ENCODE measurements at places on chromosomes 3 and 15.

GRCh38 chr15:43219929-43220928, 589 bp downstream of the EPB42 start:
- DNase-seq = no peak
- no peak overlapping the region for H3K4me3 ChIP-seq

GRCh38 chr3:195253923-195254432, 17.0 kb downstream of the XXYLT1 start:
- H3K27ac ChIP-seq = no peak overlapping the region
- H3K4me3 ChIP-seq = no peak overlapping the region
- H3K27me3 ChIP-seq = no peaks in the 10 kb centered on the region
- no peak for DNase-seq

DNA sequence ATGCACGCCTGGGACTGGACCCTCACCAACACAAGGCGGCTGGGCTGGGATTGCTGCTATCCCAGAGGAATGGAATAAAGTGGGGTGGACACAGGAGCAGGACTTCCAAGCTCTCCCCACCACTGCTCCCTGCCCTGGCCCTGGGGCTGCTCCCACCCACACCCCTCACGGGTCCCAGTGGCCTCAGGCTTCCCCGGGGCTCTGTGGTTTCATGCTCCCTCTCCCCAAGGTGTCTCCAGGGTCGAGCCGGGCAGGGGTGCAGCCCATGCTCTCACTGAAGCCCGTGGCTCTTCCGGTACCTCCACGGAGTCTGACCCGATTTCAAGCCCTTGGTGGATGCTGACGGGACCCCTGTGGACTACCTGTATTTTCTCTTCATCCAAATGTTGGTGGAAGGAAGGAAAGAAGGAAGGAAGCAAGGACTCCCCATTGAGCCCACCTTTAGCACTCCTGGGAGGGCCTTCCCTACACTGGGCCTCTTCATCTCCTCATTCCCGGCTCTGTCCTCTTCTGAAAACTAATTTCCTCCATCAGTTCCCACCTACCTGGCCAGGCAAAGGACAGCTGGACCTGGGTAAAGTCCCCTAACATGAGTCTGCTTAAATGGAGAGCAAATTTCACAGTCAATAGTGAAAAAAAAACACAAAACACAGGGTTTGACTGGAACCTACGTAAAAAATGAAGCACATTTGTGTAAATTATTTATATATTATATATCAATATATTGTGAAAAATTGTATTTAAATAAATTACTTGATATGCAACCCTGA, 44.0 kb upstream of the PCSK6 start:
- no peak overlapping the region for H3K27ac ChIP-seq
- H3K36me3 ChIP-seq = no peaks in the 10 kb centered on the region
- H3K4me1 ChIP-seq = peaks cover 12% of the 10 kb centered on the region

- no peak for DNase-seq
- H3K27ac ChIP-seq = no peak overlapping the region
- peaks cover 32% of the 10 kb centered on the region for H3K4me1 ChIP-seq
Measured at GRCh38 chr15:63373330-63373729, 8.3 kb downstream of the CA12 start.

DNA sequence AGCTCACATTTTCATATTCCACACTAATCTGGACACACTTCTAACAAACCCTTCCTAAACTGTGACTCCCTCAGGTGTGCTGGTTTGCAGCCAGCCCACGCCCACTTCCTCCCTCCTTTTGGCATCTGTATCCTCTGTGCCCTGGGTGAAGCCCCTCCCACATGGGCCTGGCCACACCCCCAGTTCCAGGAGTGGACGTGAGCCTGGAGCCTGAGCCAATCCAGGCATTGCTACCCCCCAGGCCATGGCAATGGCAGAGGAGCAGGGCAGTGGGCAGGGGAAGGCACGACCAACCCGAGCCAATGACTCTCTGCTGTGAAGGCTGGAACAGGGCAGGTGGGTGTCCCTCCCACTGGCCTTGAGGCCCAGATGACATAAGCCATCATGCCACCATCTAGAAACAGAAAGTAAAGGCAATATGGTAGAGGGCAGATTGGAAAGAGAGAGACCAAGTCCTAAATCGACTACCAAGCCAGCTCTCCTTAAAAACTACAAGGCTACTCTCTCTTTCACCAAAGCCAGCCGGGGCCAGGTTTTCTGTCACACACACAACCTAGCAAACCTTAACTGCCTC, 18.6 kb downstream of the FAM174B start:
- H3K4me1 ChIP-seq = peaks cover 1% of the 10 kb centered on the region
- no peak overlapping the region for H3K27ac ChIP-seq
- no peaks in the 10 kb centered on the region for H3K36me3 ChIP-seq
- H3K27me3 ChIP-seq = no peaks in the 10 kb centered on the region
- H3K4me3 ChIP-seq = no peak overlapping the region

- H3K4me3 ChIP-seq = no peak overlapping the region
- no peaks in the 10 kb centered on the region for H3K36me3 ChIP-seq
- no peaks in the 10 kb centered on the region for H3K27me3 ChIP-seq
- no peak for DNase-seq
Measured at GRCh38 chr3:43288850-43289249, 2.5 kb downstream of the SNRK start.

GRCh38 chr3:126855374-126855773, 127.5 kb upstream of the PLXNA1 start:
- H3K27me3 ChIP-seq = no peaks in the 10 kb centered on the region
- peaks cover 31% of the 10 kb centered on the region for H3K4me1 ChIP-seq
- DNase-seq = no peak
- H3K27ac ChIP-seq = no peak overlapping the region
- peaks cover 2% of the 10 kb centered on the region for H3K36me3 ChIP-seq

GRCh38 chr3:186965141-186965879, 35.0 kb downstream of the ST6GAL1 start:
- no peaks in the 10 kb centered on the region for H3K27me3 ChIP-seq
- no peak overlapping the region for H3K4me3 ChIP-seq
- no peak overlapping the region for H3K27ac ChIP-seq
- H3K4me1 ChIP-seq = peaks cover 10% of the 10 kb centered on the region

DNA sequence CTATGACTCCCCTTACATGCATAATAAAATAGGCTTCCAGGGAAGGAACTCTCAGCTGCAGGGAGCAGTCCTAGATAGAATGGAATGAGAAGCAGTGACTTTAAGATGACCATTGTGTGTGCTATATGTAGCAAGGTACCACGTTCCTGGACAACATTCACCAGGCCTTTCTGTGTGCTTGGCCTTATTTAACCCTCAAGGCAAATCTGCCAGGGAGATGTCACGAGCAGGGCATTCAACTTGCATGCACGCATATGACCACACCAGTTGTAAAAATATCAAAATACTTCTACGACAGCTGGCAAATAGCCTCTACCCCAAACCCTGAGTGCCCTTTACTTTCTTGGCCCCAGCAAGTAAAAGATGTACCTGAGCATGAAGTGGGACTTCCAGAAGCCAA, 197.3 kb upstream of the ST8SIA2 start:
- no peak overlapping the region for H3K4me3 ChIP-seq
- no peaks in the 10 kb centered on the region for H3K27me3 ChIP-seq
- H3K27ac ChIP-seq = no peak overlapping the region

DNA sequence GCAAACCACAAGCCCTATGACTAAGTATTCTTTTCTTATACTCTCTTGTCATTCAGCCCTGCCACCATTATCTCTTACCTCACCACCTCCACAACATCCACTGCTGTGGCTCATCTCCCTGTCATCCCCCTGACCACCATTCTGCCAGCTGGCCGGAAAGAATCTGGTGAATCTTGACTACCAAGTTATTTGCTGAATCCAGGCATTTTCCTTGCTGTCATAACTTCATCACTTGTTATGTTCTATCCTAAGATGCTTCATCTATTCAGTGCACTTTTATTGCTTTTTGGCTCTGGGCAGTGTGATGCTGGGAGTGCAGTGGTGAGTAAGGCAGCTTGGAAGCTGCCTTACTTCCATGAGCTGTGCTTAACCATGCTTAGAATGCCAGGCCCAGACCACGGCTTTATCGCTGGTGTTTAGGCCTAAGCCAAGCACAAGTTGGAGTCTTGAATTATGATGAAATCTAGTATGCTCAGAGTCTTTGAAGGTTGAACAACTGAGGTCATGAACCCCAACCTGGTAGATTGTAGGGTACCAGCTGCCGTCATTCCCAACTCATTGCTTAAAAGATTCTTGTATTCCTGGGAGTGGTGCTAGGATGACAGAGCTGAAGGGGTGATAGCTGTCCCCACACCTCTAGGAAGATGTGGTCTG, 27.0 kb upstream of the APH1B start:
- peak overlapping the region; percentile 96 for H3K27ac ChIP-seq
- H3K27me3 ChIP-seq = no peaks in the 10 kb centered on the region
- H3K4me3 ChIP-seq = no peak overlapping the region
- peaks cover 9% of the 10 kb centered on the region for H3K4me1 ChIP-seq

- peaks cover 24% of the 10 kb centered on the region for H3K4me1 ChIP-seq
- peak overlapping the region; percentile 20 for H3K4me3 ChIP-seq
- no peaks in the 10 kb centered on the region for H3K36me3 ChIP-seq
- peak; percentile 71 for DNase-seq
- H3K27ac ChIP-seq = peak overlapping the region; percentile 56
Measured at GRCh38 chr15:98684436-98684835, 36.1 kb downstream of the IGF1R start.

DNA sequence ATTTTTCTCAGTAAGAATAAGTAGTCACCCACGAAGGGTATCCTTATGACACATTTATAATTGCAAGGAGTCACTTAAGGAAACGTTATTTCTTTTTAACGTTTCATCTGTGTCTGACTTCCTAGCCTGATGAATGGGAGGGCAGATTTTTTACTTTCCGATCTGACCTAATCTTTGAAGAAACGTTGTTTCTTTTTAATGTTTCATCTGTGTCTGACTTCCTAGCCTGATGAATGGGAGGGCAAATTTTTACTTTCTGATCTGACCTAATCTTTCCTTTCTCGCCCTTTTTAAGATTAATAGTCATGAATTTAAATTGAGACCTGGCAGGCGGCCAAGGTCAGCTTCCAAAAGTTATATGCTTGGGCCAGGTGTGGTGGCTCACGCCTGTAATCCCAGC, 3.0 kb upstream of the KLHL6 start:
- no peak overlapping the region for H3K27ac ChIP-seq
- no peak overlapping the region for H3K4me3 ChIP-seq
- H3K27me3 ChIP-seq = peaks cover under 1% of the 10 kb centered on the region
- no peak for DNase-seq
- no peaks in the 10 kb centered on the region for H3K36me3 ChIP-seq

- DNase-seq = no peak
- no peaks in the 10 kb centered on the region for H3K4me1 ChIP-seq
- no peak overlapping the region for H3K27ac ChIP-seq
- no peak overlapping the region for H3K4me3 ChIP-seq
- H3K27me3 ChIP-seq = no peaks in the 10 kb centered on the region
- H3K36me3 ChIP-seq = no peaks in the 10 kb centered on the region
Measured at GRCh38 chr3:54014067-54014466, 108.3 kb upstream of the CACNA2D3 start.

GRCh38 chr3:118960876-118961450, 73.7 kb downstream of the IGSF11 start:
- H3K4me3 ChIP-seq = no peak overlapping the region
- no peak for DNase-seq
- no peaks in the 10 kb centered on the region for H3K4me1 ChIP-seq
- no peak overlapping the region for H3K27ac ChIP-seq
- no peaks in the 10 kb centered on the region for H3K27me3 ChIP-seq
- no peaks in the 10 kb centered on the region for H3K36me3 ChIP-seq

Measured in mesenchymal stem cell (in vitro differentiated cells and primary cell).